Glutamatergic neuron (in vitro differentiated cells): ENCODE measurements at places on chromosomes 16 and 17. TPM values are rescaled to one million over a fixed set of nuclear protein-coding genes. Genes with fewer than 3 reads are reported as not detected.

Gene TMEM98
- total RNA-seq = 62.3 TPM

DNA sequence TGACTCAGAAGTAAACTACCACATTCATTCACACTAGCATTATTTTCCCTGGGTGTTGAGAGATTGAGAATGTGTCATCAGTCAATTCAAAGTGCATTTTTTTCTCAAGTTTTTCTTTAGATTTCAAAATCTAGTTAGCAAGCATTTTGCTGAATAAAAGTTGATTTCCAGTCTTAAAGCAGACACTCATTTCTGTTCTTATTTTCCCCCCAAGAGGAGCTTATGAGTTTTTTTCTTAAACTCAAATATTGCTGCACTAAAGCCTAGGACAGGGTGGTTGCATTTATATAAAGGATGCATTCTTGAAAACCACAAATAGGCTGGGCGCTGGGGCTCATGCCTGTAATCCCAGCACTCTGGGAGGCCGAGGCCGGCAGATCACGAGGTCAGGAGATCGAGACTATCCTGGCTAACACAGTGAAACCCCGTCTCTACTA, 15.3 kb downstream of the CDH3 start:
- no peak for DNase-seq
- peaks cover under 1% of the 10 kb centered on the region for H3K27me3 ChIP-seq
- no peaks in the 10 kb centered on the region for H3K36me3 ChIP-seq
- H3K4me3 ChIP-seq = no peak overlapping the region
- H3K27ac ChIP-seq = no peak overlapping the region

Gene TLE7
- total RNA-seq = not detected

Gene IRX3
- 13.0 TPM for total RNA-seq

Gene CCL1
- not detected for total RNA-seq

GRCh38 chr17:81067391-81067811, 32.5 kb downstream of the BAIAP2 start:
- no peak for DNase-seq
- no peak overlapping the region for H3K4me3 ChIP-seq
- H3K27ac ChIP-seq = no peak overlapping the region
- H3K4me1 ChIP-seq = peaks cover 51% of the 10 kb centered on the region

DNA sequence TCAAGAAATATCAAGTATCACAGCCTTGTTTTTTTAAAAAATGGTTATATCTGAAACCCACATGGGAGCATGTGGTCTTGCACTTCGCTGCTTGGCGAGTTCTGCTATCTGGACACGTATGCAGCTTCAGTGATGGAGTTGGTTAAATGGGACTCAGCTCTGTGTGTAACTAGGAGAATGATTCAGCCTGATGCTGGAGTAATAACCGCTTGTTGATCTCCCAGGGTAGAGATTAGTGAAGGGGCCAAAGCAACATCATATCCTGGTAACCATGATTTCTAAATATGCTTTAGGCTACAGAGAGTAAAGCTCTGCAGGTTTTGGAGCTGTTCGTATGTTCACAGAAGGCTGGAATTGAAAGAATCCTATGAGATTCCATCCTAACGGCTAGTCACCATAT, 63.2 kb downstream of the IQCK start:
- H3K27me3 ChIP-seq = peaks cover 4% of the 10 kb centered on the region
- H3K36me3 ChIP-seq = no peaks in the 10 kb centered on the region
- no peak overlapping the region for H3K4me3 ChIP-seq
- H3K27ac ChIP-seq = no peak overlapping the region

DNA sequence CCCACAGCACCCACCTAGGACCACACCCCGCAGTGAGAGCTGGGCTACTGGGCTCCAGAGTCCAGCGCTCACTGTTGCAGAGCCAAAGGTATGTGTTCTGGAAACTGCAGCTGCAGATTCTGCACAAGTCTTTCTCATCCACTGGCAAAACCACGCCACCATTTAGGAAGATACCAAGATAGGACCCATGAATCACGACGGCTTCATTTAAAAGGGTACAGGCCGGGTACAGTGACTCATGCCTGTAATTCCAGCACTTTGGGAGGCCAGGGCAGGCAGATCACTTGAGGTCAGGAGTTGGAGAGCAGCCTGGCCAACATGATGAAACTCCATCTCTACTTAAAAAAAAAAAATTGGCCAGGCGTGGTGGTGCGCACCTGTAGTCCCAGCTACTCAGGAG, 18.8 kb downstream of the FOXF1 start:
- H3K27ac ChIP-seq = no peak overlapping the region
- peaks cover 2% of the 10 kb centered on the region for H3K27me3 ChIP-seq
- DNase-seq = no peak
- no peaks in the 10 kb centered on the region for H3K4me1 ChIP-seq
- peaks cover 4% of the 10 kb centered on the region for H3K36me3 ChIP-seq
